H1 (cell line): ENCODE measurements at places on chromosomes 4 and X.

- H3K4me1 ChIP-seq: 0 out of 2 replicates have a peak, but pooled peaks cover 2% of the 10 kb centered on the region
- no peak overlapping the region for H3K27ac ChIP-seq
- no peak overlapping the region for H3K4me3 ChIP-seq
- H3K27me3 ChIP-seq: no peaks in the 10 kb centered on the region
Observed at GRCh38 chr4:100547541-100548199, 29.8 kb upstream of the EMCN start.

DNA sequence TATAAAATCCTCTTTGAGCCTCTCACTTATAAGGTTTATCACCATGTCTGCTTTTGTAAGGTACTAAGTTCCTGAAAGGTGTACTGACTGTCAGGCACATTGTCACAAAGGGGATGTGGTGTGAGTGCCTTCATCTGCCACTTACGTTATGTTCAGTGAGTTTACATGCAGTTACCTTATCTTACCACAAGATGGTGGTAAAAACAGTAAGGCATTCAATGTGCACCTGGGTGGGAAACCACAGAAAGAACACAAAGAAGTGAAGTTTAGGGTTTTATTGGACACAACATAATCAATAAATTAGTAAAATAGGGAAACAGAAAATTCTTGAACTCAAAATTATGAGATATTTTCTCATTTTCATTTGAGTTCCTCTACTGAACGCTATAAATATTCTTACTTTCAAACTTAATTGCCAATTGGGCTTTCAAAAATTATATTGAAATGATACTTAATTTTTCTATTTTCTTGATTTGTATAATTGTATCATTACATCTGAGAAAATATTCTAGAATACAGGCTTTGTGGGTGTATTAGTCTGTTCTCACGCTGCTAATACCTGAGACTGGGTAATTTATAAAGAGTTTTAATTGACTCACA, 650.8 kb downstream of the PCDH7 start:
- H3K27me3 ChIP-seq: no peaks in the 10 kb centered on the region
- no peak overlapping the region for H3K27ac ChIP-seq
- no peak for DNase-seq
- no peak overlapping the region for H3K4me3 ChIP-seq

DNA sequence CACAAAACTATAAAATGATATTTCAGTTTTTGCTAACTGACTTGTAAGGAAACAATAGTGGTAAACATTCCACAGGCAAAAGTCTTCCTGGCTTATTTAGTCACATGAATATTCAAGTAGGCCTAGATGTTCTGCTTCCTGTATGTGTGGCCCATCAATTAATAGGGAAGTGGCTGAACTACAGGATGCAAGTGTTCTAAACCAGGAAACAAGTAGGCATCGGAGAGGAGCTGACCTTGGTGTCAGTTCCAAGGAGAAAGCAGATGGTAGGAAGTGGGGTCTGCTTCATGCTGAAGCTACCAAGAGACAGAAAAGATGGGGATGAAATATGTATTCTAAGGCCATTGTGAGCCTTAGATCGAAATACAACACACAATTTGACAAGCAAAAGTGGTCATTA, 149.7 kb downstream of the ANTXR2 start:
- no peak for DNase-seq
- no peak overlapping the region for H3K4me3 ChIP-seq
- H3K36me3 ChIP-seq: no peaks in the 10 kb centered on the region
- H3K27me3 ChIP-seq: no peaks in the 10 kb centered on the region
- no peak overlapping the region for H3K27ac ChIP-seq
- no peaks in the 10 kb centered on the region for H3K4me1 ChIP-seq

DNA sequence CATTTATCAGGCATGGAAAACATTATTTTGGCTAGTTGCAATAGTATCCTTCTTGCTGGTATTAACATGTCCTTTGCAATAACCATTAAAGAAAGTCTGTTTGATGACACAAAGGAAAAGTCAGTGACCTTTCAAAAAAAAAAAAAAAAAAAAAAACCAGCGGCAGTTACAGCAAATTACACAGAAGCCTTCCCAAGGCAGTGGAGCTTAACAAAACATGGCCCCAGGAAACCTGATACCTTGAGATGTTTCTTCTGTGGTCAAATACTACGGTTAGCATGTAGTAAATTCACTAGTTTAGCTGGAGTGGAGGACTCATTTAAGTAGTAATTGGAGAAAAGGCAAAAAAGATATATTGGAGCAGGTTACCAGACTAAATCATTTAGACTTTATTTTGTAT, 359.1 kb downstream of the DACH2 start:
- DNase-seq: no peak
- H3K4me1 ChIP-seq: no peaks in the 10 kb centered on the region
- H3K27me3 ChIP-seq: no peaks in the 10 kb centered on the region
- no peaks in the 10 kb centered on the region for H3K36me3 ChIP-seq
- H3K27ac ChIP-seq: no peak overlapping the region

DNA sequence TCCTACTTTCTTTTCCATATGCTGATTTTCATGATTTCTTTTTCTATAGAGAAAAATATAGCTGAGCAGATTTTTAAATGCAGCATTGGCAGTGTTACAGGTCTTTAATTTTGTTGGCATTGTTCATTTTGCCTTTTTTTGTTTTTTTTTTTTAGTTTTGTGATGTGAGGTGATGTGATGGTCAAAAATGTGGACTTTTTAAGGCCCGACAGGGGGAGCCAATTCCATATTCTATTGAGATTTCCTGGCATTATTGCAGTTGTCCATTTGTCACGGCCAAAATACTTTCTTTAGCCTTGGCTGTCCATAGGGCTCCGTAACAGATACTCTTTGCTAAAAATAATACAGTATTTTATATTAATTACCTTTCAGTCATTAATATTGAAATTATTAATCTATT, 47.8 kb downstream of the SLIT2 start:
- no peak overlapping the region for H3K27ac ChIP-seq
- no peaks in the 10 kb centered on the region for H3K36me3 ChIP-seq
- no peak overlapping the region for H3K4me3 ChIP-seq
- no peaks in the 10 kb centered on the region for H3K4me1 ChIP-seq

DNA sequence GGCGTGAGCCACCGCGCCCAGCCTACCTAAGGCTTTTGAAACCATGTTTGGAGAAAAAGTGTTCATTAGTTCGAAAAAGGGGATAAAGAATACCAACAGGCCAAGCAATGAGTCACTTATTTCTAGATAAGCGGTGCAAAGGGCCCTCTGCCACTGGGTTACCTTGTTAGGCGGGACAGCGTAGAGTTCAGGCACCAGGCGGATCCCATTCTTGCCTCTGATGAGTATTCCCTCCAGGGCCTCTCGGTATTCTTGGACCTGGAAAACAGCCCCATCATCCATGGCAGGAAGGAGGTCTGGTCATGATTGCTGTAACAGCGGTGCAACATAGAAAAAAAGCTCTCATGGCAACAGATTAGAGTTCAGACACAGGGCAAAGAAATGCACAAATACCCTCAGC, 48.0 kb downstream of the PHKA2 start:
- H3K4me1 ChIP-seq: no peaks in the 10 kb centered on the region; the same call in 1 of the 2 replicates
- H3K36me3 ChIP-seq: peaks cover 3% of the 10 kb centered on the region; the same call in 1 of the 2 replicates
- DNase-seq: no peak
- H3K27ac ChIP-seq: no peak overlapping the region
- no peaks in the 10 kb centered on the region for H3K27me3 ChIP-seq

GRCh38 chrX:77436682-77437081, 10.5 kb upstream of the FGF16 start:
- DNase-seq: no peak
- no peaks in the 10 kb centered on the region for H3K4me1 ChIP-seq
- H3K36me3 ChIP-seq: no peaks in the 10 kb centered on the region

DNA sequence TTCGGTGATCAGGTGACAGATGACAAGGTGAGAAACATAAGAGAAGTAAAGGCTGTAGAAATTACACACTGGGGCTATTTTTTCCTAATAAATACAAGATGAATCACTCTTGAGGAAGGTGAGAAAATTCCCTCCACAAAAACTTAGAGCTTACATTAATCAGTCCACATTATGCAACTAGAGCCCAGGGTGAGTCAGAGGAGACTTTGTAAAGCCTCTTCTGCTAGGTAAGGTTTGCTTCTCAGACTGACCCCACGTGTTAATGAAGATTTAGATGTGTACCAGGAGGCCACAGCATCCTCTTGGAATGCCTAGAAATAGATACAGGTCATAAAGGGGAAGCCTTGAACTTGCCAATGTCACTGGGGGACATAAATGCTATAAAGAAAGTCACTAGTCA, 396.0 kb upstream of the SMIM31 start:
- H3K27ac ChIP-seq: no peak overlapping the region
- H3K4me1 ChIP-seq: no peaks in the 10 kb centered on the region
- DNase-seq: no peak
- no peaks in the 10 kb centered on the region for H3K27me3 ChIP-seq

DNA sequence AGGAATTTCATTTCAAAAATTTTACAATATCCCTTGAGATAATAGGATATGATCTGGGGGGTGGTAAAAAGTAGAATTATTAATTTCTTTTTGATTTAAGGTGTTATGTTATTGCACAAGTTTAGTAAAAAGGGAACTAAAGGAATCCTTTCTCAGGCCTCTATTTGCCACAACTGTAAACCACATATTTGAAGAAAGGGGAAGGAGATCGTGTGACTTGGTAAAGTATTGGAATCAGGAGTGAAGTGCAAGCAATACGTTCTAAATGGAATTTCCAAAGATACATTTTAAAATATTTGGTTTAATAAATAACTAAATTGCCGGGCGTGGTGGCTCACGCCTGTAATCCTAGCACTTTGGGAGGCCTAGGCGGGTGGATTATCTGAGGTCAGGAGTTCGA, 35.3 kb upstream of the SCRG1 start:
- no peaks in the 10 kb centered on the region for H3K36me3 ChIP-seq
- no peak for DNase-seq
- no peak overlapping the region for H3K4me3 ChIP-seq
- H3K27me3 ChIP-seq: no peaks in the 10 kb centered on the region

DNA sequence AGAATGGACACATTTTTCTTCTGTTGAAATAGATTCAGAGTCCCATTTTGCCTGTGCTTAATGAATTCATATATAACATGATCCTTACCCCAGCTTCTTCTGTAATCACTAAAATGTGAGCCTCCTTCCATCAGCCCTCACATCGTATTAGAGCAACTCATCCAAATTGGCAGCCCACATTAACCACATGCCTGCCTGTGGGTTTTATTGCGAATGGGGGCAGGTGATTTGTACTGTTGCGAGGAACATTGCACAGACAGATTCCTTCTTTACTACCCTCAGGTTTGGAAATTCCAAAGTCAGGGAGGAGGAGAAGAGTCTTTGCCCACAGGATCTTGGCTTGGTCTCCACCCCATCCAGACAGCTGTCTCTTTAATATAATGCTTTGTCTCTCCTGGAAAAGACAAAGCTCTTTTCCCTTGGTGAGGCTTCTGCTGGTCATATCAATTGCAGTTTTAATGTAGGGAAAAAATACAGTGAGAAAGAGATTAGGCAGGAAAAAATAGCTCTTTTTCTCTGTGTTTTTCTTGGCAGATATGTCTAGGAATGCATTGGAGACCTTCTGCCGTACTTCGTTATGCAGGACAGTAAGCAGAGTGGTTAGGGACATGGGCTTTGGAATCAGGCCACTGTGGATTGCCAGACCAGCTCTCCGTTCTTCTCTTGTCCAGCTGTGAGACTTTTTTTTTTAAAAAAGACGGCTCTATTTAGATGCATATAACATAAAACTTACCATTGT, 371.2 kb downstream of the AFF2 start:
- no peak for DNase-seq
- H3K4me1 ChIP-seq: no peaks in the 10 kb centered on the region
- H3K27ac ChIP-seq: no peak overlapping the region
- H3K4me3 ChIP-seq: no peak overlapping the region

GRCh38 chr4:1047106-1047975, 35.9 kb downstream of the FGFRL1 start:
- no peak overlapping the region for H3K27ac ChIP-seq
- no peak overlapping the region for H3K4me3 ChIP-seq
- peak; percentile 54 for DNase-seq
- no peaks in the 10 kb centered on the region for H3K27me3 ChIP-seq

GRCh38 chr4:106414366-106414765, 45.8 kb upstream of the GIMD1 start:
- H3K4me3 ChIP-seq: no peak overlapping the region
- no peak overlapping the region for H3K27ac ChIP-seq
- H3K4me1 ChIP-seq: peaks cover 3% of the 10 kb centered on the region

DNA sequence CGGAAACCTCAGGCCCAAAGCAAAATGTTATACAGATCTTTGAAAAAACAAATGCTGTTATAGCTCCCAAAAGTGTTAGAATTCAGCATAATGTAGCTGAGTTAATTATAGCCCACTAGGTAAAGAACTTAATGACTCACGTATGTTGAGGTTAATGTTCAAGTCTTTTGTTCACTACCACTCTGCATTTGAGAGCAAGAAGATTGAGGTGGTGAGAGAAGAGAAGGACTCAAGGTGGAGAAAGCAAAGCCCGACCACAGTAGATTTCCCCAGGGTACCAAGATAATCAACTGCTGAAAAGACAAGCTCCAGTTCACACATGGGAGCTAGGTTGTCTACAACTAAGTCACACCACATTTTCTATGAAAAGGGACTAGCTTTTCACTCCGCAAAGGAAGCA, 480.2 kb downstream of the DTHD1 start:
- H3K4me3 ChIP-seq: no peak overlapping the region
- no peak for DNase-seq

GRCh38 chr4:98193459-98194105, 50.3 kb upstream of the STPG2 start:
- H3K36me3 ChIP-seq: no peaks in the 10 kb centered on the region
- H3K4me1 ChIP-seq: no peaks in the 10 kb centered on the region; the same call in 1 of the 2 replicates
- H3K4me3 ChIP-seq: no peak overlapping the region
- H3K27me3 ChIP-seq: no peaks in the 10 kb centered on the region
- no peak overlapping the region for H3K27ac ChIP-seq

DNA sequence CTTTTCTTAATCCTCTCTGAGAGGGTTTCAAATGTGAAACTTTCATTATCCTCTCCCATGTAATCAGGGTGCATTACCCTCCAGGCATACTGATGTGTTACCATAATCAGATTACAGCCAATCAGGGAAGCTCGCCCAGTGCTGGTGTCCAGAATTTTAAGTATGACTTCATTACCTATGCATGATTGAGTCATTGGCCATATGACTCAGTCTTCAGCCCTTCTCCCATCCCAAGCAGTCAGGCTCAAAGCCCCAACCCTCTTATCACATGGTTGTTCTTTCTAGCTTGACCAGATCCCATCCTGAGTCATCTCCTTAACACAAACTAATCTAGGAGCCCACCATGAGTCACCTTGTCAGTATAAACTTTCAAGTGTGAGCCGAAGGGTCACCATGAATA, 1668.1 kb upstream of the AGA start:
- no peaks in the 10 kb centered on the region for H3K4me1 ChIP-seq
- no peak overlapping the region for H3K27ac ChIP-seq
- no peaks in the 10 kb centered on the region for H3K36me3 ChIP-seq
- no peaks in the 10 kb centered on the region for H3K27me3 ChIP-seq
- no peak for DNase-seq
- no peak overlapping the region for H3K4me3 ChIP-seq
